ENCODE measurements at places on chromosomes 7 and 10. TPM values are rescaled to one million over a fixed set of nuclear protein-coding genes. Genes with fewer than 3 reads are reported as not detected.

Gene IFIT1B
- polyA plus RNA-seq = 0.04 TPM

Gene AOC1
- 72.7 TPM for polyA plus RNA-seq

DNA sequence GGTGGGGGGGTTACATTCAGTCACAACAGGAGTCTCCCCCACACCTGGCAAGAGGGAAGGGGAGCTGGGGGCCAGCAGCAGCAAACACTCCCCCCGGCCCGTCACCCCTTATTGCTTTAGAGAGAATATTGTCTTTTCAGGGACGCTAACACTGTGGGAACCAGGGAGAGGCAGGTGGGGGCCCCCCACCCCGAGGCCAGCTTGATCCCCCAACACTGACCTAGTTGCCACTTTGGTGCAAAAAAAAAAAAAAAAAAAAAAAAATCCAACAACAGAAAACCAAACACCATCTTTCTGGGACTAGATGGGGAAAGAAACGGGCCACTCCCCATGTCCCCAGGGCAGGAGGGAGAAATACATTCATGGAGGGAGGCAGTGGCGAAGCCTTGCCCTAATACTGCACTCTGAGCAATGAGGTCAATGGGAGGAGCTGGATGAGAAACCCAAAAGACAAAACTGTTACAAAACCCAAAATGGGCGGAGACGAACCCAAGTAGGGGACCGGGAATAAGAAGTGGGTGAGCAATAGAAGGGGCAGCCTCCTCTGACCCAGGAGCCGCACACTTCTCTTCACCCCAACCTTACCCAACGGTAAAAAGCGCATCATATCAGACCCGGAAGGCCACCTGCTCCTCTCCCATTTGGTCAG is 6.5 kb downstream of the GNB2 start:
- peak; percentile 15 for DNase-seq

GRCh38 chr10:49028639-49029038 is 86.7 kb downstream of the VSTM4 start:
- no peak for DNase-seq

DNA sequence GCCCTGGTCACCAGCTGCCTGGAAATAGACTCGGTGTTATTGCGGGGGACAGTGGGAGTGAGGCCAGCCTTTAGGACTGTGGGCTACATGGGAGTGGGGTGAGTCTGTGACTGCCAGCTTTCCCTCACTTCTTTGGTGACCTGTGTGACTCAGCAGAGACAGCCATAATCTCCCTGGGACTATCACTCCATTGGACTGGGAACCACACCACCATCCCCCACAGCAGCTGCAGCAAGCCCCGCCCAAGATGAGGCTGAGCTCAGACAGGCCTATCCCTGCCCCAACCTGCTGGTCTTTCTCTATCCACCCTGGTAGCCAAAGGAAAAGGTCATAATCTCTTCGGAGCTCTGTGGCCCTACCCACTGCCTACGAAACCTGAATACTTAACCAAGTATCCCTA is 263.2 kb downstream of the FZD1 start:
- no peak for DNase-seq

DNA sequence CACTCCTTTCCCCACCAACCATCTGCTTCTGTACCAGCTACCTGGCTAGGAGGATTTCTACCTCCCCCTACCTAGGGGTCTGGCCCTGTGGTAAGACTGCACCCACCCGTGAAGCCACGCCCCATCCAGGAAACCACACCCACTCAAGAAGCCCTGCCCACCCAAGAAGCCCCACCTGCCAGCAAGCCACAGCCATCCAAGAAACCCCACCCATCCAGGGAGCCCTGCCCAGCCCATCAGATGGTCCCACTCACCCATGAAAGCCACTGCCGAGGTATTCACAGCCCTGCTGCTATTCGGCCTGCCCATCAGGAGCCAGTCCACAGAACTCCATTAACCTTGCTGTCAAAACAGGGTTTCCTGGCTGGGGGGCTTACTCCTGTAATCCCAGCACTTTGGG is 15.6 kb upstream of the MUC3A start:
- DNase-seq = no peak

DNA sequence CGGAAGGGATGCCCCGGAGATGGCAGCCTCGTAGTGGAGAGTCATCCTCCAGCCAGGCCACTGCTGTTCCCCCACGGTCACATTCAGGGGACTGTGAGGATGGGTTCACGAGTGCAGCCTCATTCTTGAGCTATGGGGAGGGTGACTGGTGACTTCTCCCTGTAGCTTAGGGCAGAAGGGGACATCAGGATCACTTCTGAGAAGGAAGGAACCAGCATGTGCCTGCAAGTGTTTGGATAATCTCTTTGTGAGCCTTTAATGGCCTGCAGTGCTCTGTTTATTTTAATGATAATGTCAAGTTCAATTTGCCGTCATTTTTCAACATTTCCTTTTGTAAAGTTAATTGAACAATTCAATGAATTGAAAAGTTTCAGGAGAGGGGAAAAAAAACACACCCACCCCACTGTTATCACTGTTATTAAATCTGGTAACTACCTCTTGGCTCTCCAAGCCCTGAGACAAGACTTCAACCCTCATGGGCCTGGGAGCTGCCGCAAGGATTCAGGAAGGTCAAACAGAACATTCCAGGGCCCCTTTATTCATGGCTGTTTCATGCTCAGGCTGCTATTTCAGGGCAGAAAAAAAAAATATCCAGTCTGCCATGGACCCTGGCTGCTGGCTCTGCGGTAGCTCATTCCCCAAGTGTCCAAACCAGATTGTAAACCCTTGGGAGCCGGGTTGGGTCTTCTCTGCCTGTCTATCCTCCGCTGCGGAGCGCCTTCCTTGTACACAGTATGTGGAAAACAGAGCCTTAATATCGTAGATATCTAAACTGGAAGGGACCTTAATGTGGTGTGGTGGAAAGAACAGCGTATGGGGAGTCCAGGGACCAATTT is 100.4 kb downstream of the CDH23 start:
- no peak for DNase-seq
